H4 (cell line): ENCODE measurements at places on chromosomes 2 and 18.

DNA sequence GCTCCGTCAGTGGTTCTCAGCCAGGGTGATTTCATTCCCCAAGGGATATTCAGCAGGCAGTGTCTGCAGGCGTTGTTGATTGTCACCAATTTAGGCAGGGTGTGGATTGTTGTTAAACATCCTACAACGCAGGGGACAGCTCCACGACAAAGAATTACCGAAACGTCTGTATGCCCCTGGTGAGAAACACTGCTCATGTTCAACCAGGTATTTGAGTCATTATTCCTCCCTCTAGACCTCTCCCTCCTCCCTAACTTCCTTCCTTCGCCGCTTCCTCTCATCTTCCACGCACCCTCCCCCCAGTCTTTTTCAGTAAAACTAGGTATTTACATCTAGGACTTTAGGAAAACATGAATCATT, 50.8 kb downstream of the NCK2 start:
- peak; percentile 18 for DNase-seq

DNA sequence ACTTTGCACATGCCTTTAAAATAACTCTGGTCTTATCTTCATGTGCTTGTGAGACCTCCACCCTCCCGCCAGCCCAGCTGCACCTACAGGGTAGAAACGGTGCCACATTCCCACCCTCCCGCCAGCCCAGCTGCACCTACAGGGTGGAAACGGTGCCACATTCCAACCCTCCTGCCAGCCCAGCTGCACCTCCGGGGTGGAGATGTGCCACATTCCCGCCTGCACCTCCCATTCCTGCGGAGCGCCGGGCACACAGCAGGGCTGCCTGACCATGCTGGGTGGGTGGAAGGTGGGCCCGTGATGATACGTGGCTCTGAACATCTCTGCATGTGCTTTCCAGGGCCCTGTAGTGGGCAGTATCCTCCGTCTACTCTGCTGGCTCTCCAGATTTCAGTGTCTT, 243.7 kb upstream of the PXDN start:
- DNase-seq, result no peak

DNA sequence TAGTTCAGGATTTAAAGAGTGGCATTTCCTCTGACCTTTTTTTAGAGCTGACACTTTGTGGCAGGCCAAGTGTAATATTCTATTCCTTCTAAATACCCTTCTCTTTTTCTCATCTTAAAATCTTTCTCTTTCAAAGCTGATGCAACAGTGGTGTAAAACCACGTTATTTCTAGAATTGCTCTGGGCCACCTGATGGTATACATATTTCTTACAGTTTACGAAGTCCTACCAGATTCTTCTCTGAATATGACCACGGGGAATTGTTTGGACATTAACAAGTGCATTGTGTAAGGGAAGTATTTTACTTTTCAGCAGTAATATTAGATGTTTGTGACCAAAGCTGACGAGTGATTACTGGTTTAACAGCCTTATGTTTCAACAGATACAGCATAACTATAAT, 109.9 kb downstream of the PTPRM start:
- DNase-seq, result no peak

DNA sequence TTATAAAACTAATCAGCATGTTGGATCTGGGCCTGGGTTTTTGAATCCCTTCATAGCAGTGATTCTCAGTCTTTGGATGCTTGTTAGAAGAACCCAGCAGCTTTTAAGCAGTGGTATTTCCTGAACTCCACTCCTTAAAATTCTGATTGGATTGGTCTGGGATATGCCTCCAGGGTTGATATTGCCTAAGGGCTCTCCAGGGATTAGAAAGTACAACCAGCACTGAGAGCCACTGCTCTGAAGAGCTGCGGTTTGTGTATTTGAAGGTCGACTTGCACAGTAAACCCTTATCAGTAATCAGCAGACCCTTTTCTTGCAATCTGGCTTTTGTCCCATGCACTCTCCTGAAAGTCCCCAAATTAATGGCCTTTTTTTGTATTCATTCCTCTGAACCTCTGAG, 17.0 kb upstream of the RBMS1 start:
- no peak for DNase-seq

GRCh38 chr2:120774557-120775160, 39.0 kb downstream of the GLI2 start:
- no peak for DNase-seq

GRCh38 chr2:222105046-222105445, 193.8 kb downstream of the PAX3 start:
- no peak for DNase-seq

DNA sequence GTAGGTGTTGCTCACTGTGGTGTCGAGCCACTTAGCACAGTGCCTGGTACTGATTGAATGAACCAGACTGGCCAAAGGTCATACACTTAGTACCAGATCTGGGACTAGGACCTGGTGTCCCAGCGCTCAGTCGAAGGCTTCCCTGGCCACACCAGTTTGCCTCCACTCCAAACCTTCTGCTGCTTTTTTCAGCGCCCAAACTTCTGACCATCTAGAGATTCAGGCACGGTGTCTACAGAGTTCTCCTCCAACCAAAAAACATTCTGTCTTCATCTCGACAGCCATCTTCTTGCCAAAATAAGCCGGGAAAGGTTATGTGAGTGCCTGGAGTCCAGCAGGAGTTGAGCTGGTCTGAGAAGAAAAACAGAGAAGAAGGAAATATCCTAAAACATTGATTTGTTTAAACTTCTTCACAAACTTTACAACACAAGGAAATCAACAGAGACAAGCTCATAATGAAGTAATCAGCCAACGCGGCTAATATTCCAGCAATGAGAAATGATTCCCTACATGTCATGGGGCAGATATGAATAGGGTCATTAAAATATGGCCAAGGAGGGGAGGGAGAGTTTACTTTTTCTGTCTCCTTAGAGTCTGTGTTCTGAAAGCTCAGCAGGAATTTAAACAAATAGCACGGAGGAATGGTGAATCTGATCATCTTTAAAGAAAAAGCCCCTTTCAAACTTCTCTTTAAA, 2.3 kb upstream of the GLI2 start:
- DNase-seq, result no peak

DNA sequence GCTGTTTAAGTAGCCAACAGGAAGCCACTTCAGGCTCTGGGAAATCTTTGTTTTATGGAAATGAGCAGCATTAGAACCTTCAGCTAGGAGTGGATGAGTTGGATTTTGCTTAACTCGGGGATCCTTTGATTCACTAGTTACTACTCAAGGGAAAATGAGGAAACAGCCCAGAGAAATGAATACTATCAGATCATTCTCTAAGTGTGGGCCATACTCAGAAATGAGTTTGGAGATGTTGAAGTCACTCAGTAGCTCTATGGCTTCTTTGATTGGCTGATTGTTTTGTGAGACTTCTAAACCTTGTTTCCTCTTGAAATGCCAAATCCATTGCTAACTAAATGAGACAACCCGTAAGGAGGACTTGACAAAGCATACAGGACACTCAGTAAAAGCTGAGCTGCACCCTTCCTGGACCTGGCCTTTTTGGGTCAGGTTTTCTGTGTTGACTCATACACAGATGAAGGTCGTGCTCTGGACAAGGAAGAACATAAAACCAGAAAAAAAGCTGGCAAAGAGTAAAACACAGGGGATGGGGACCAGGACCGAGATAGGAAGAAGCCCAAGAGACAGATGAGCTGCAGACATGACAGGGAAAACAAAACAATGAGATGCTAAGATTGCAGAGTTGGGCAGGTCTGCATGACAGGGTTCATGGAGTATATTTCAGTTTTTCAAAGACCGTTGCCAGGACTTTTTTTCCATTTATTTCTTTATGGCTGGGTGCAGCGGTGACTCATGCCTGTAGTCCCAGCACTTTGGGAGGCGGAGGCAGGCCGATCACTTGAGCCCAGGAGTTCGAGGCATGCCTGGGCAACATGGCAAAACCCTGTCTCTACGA, 41.6 kb downstream of the INO80C start:
- no peak for DNase-seq

GRCh38 chr2:51986101-51986500, 954.2 kb upstream of the NRXN1 start:
- DNase-seq, result no peak

DNA sequence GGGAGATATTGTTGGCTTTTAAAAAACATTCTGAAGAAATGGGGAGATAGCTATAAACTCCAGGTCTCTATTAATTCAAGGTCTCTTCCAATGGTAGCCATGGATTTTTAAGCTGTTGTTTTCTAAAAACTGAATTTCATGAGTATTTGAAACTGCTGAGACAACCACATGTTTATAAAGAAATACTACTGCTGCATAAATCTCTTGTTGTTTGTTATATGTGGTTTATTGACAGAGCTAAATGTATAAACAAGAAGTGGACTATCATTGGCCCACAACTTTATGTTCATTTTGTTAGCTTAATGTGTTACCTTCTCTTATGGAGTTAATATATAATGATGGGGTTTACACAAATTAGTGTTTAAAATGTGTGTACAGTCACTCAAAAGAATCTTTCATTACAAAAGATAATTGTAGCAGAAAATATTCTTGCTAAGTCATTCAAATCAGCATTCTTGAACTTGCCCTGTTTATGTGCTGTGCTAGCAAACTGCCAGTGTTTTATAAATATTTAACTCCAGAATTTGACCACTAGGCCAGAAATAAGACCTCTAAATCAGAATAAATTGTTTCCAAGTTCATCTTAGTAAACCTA, 242.1 kb downstream of the TMX3 start:
- peak; percentile 88 for DNase-seq

GRCh38 chr2:198254536-198255090, 450.2 kb downstream of the PLCL1 start:
- DNase-seq, result no peak

GRCh38 chr2:176638167-176639015, 369.1 kb downstream of the MTX2 start:
- DNase-seq, result peak; percentile 38

GRCh38 chr2:143452817-143453451, 323.7 kb downstream of the ARHGAP15 start:
- no peak for DNase-seq
